Karpas-422 (cell line): ENCODE measurements at places on chromosomes 4 and X. TPM values are rescaled to one million over a fixed set of nuclear protein-coding genes. Genes with fewer than 3 reads are reported as not detected.

- DNase-seq = peak; percentile 69
Observed at GRCh38 chrX:136880003-136880451, 498 bp downstream of the RBMX start.

DNA sequence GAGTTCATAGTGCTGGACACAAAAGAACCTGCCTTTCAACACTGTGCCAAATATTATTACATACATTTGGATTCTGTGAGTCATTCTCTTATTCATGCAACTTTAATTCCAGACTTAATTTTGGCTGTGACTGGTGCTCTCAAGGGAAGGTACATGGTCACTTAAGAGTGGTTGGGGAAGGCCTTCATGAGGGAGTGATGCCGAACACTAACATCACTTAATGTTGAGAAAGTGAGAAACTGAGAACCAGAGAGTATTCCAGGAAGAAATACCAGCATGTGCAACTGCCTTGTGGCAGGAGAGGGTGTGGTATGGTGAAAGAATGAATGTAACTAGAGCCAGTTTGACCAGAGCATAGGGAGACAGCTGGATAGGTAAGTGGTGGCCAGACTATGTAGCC is 41.5 kb upstream of the FHDC1 start:
- DNase-seq = no peak

DNA sequence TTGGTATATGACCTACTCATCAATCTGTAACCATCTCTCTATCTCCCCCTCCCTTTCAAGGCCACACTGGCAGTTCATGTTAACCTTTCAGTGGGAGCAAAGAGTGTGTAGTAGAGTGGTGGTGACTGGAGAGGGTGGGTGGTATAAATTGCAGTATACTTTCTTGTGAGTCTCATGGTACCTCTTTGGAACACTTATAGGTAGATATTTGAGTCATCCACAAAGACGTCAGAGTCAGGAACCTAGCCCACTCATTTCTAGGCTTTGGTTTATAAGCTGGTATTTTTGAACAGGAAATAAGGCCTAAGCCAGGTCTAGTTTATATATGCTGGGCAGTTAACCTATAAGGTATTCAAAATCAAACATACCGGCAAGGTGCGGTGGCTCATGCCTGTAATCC is 36.3 kb downstream of the RLIM start:
- DNase-seq = peak; percentile 7

- peak; percentile 79 for DNase-seq
Observed at GRCh38 chr4:86496094-86497080, 97.7 kb upstream of the PTPN13 start.

KDR gene
- total RNA-seq = not detected in 2 replicates

HPGD gene
- total RNA-seq = not detected in 2 replicates

DNA sequence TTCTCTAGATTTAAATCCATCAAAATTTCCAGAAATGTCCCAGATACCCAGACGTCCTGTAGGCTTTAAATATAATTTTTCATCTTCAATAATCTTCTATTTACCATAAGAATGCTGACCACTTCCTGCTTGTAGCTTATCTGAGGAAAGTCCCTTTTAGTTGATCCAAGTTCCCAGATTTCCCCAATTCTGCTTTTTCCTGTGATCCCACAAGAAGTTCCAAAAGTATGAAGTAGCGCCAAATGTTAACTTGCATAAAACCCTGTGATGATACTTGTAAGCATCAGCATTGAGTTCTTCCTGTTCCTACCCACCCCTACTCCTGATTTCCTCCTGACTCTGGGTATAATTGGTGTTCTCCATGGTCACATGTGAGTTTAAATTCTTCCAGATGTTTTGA is 10.6 kb upstream of the TLR8 start:
- no peak for DNase-seq

DNA sequence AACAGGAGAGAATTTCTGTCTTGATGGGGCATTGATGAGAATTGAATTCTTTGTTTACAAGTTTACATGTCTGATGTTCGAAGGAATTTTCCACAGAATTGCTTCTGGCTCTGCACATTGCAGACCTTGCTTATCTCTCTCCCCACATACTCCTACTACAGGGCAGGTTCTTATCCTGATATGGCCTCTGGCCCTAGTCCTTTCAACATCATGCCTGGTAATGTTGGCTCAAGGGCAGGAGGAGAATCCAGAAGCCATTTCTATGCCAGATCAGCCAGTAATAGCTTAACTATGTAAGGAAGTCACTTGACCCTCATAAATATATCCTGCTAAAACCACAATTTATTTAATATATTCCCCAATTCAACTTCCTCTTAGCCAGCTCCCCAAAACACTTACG is 24.3 kb upstream of the TSPAN5 start:
- DNase-seq = no peak

- DNase-seq = no peak
Observed at GRCh38 chr4:70288651-70289050, 46.1 kb upstream of the CABS1 start.

DNA sequence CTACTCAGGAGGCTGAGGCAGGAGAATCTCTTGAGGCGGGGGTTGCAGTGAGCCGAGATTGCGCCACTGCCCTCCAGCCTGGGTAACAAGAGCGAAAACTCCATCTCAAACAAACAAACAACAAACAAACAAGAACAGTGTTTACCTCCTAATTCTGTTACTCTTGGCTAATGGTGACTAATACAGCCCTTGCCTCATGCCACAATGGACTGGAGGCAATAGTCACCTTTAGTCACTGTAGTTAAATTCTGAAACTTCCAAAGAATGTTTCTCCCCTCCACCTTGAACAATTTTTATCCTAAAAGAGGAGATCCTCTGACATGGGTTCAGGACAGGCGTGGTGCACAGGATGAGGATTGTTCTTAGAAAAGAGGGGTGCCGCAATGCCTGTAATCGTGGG is 241.2 kb upstream of the CTSO start:
- DNase-seq = no peak

GRCh38 chr4:70364002-70364401 is 3.4 kb downstream of the SMR3A start:
- DNase-seq = no peak

DNA sequence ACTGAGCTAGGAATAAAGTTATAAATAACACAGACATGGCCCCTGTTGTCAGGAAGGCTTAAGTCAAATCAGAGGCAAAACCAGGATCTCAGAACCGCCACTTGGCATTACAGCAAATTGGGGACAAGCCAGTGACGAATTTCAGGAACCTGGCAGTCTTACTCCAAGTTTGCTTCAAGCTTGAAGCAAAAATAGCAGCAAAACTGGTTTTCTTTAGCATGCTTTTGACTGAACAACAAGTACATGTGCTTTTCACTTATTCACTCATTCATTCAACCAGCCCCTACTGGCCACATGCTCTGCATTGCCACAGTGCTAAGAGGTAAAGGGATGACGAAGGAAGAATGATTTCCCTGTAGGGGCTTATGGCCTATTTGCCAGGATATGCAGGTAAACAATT is 253.9 kb upstream of the PPARGC1A start:
- DNase-seq = no peak

DNA sequence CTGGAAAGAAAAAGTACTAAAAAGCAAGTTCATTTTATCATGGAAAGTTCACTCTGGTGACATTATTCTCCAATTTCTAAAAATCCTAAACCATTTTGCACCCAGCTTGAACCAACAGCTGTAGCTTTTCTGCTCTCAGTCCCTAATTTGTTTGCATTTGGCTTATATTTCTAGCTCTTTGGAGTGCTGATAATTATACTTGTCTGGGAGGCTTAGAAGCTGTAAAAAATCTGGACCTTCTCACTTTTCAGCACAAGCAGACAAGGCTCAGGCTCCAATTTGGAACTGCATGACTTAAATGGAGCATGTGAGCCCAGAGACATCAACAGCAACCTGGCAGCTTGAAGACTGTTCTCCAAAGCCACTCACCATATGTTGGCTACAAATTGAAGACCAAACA is 170.9 kb upstream of the PCDH18 start:
- DNase-seq = no peak

- DNase-seq = no peak
Observed at GRCh38 chr4:851701-852430, 25.9 kb upstream of the CPLX1 start.

DNA sequence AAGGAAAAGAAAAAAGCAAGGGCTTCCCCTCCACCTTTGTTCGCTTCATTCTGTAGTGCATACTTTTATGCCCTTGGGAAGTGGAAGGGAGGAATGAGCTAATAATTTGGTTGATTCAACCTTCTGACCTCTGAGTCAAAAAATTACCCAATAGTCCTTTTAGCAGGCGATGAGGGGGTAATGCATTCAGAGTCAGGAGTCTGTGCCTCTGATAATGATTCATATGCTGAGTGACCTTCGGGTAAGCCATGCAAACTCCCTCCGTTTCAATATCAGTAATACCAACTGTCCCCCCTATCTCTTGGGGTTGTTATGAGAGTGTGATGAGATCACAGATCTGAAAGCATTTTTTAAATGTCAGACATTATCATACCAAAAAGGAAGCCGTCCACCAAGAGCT is 41.6 kb upstream of the ACSL4 start:
- no peak for DNase-seq

- DNase-seq = no peak
Observed at GRCh38 chr4:3070709-3071500, 3.4 kb downstream of the HTT-AS start.

DNA sequence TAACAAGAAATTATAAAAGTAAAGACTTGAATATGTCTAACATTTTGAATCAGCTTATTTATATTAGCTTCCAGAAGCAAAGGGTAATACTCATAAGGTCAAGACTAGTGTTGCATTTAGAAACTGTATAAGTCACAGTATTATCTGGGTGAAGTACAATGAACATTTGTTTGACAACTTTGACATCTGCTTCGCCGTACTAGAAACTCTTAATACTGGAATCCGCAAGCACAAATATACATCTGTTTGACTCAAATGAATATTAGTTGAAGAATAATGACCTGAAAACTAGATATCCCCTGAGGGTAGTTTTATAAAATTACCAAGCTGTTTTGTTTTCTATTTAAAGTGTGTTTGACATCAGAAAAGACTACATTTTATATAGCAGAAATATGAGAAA is 135.4 kb upstream of the ATOH1 start:
- no peak for DNase-seq

PHEX gene
- total RNA-seq = 1.3 TPM in 1 of 2 replicates, not detected in the other

DNA sequence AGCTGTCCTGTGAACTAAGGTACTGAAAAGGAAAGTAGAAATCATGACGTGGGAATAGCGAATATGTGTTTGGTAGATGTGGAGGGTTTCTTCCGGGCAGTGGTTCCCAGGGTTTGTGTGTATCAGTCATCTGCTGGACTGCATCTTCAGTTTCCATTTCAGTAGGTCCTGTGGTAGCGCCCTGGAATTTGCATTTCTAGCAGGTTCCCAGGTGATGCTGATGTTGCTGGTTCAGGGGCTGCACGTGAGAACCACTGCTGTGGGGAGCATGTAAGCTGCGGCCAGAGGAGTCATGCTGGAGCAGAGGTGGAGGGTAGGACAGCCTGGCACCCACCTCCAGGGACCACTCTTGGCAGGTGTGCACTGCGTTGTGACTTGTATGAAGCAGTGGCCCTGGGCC is 47.1 kb downstream of the ARHGAP10 start:
- no peak for DNase-seq

XKRX gene
- total RNA-seq = not detected in 2 replicates

GRCh38 chrX:1700757-1701156 is 85.9 kb downstream of the ASMT start:
- DNase-seq = peak; percentile 24

DNA sequence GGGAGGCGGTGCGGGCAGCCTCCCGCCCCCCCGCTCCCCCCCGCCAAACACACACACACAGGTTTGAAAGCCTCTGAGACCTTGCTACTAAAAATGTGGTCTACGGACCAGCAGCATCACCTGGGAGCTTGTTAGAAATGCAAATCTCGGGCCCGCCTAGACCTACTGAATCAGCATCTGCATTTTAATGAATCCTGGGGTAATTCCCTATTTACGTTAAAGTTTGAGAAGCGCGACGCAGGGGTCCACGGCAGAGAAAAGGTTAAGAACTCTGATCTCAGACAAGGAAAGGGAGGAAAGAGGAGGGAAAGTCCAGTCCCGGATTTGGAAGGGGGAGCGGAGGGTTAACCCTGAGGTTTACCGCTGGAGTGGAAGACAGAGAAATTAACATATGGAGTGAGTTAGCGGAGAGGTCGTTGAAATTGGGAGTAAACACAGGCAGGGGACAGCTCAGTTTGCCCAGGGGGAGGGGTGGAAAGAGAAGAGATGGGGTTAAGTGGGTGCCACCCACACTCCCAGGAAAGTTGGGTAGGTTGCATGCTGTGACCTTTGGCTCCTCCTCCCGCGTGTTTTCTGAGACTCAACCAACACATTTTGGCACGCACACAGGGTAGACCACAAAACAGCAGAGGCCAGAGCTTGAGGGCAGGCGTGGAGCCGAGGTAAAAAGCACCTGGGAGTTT is 483.6 kb downstream of the BCOR start:
- no peak for DNase-seq

DNA sequence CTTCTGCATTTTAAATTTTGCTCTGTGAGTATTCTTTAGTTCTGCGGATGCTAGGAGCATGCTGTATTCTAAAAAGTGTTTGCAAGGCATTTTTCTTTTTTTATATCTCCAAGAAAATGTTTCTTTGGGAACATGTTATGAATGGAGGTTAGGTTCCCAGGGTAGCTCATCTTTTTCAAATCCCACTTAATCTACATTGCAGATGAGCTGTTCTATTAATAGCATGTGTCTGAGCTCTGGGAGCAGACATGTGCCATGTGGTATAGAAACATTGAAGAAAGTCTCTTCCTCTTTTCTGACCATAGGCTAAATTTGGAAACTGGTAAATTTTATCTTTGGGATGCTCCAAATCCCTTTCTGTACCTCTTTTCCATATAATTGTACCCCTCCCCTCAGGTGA is 23.2 kb downstream of the DIAPH2 start:
- DNase-seq = no peak

GRCh38 chr4:145130130-145130529 is 32.0 kb downstream of the ABCE1 start:
- peak; percentile 47 for DNase-seq

PCYT1B gene
- 0.04 and 0.18 TPM in 2 replicates for total RNA-seq

DNA sequence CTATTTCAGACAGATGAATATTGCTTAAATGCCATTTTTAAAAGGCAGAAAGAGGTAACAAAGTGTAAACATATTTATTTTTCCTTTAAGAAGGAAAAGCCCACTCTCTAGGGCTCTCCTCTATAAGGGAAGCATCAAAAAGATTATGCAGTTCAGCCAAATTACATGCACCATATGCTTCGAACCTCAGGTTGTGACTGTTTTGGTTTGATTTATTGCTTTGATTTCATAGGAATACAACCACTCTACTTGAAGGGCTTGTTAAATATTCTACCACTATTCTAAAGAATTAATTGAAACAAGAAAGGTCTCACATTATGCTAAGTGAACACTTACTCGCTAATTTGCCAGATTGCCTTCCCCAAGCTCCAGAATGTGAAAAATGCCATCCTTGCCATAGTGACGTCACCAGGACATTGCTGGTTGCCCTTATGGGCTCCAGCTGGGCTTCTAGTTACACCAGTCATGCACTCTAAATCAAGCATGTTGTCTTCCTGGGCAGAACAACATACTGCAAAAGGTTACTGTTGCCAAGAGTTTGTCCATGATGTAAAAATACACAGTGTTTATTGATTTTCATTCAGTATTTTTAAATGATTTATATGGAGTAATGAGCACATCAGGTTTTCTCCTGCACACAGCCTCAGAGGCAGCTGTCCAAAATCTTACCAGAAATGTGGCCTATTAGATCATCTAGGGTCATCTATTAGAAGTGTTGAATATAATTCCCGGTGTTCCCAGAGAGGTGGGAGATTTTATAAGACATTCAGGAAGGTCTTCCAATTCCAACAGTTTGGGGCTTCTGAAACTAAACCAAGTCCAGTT is 164.4 kb upstream of the RAPGEF2 start:
- no peak for DNase-seq

USP17L19 gene
- total RNA-seq = not detected in 2 replicates
